Activated naive CD4-positive, alpha-beta T cell treated with anti-CD3 and anti-CD28 coated beads, Interleukin-2, amount 50 U/mL, for 16 hours (primary cell): ENCODE measurements at places on chromosomes 3 and 15.
A peak's percentile ranks its signal among the peaks of the same experiment; 100 is the strongest.

DNA sequence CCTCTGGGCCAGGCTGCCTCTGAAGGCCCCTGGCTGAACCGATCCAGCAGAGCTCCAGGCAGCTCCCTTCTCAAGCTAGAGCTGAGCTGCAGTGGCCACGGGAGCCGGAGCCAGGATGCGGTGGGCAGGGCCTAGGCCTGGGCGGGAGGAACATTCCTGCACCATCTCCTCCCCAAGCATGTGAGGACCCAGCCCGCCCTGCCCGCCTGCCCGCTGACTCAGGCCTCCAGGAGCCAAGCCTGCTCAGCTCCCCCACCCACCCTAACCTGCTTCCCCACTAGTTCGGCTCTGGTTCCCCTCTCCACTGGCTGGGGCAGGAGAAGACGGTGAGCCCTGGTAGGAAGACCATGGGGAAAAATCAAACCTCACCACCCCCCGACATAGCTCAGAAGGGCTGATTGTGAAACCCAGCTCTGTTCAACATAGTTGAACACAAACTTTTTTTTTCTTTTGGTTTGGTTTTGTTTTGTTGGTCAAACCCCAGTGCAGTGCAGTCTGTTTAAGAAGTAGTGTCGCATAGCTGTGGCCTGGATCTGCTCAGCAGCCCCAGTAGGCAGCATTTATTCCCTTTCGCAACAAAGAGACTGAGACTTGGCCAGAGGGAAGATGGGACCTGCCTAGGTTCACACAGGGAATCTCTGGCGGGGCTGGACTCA is 13.5 kb downstream of the SNX33 start:
- DNase-seq: no peak

DNA sequence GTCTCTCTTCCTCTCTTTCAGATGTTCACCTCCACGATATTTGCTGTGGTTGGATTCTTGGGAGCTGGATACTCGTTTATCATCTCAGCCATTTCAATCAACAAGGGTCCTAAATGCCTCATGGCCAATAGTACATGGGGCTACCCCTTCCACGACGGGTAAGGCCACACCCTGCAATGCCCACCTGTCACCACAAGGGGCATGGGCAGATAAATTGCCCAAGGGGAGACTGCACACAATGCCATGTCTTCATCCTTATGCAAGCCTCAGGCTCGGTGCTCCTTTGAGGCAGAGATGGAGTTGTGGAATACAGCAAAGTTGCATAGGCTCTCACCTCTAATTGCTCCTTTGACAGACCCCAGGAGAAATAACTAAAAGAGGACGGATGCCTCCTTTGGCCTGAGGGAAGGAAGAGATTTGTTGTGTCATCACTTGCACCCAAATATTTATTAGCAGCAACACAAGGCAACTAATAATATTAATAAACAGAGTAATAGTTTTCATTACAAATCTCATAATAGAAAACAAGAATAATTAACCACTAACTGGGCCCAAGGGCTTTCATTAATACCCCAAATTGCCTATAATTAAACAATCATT is 13.2 kb downstream of the TM4SF4 start:
- peak; percentile 32 for DNase-seq

DNA sequence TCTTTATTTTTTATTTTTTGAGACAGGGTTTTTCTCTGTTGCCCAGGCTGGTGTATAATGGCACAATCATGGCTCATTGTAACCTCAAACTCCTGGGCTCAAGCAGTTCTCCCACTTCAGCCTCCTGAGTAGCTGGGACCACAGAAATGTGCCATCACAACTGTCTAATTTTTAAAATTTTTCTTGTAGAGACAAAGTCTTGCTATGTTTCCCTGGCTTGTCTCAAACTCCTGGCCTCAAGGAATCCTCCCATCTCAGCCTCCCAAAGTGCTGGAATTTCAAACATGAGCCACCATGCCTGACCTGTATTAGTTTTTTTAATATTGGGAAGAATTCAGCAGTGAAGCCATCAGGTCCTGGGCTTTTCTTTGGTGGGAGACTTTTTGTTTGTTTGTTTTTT is 13.6 kb upstream of the CLDN11 start:
- no peak for DNase-seq

DNA sequence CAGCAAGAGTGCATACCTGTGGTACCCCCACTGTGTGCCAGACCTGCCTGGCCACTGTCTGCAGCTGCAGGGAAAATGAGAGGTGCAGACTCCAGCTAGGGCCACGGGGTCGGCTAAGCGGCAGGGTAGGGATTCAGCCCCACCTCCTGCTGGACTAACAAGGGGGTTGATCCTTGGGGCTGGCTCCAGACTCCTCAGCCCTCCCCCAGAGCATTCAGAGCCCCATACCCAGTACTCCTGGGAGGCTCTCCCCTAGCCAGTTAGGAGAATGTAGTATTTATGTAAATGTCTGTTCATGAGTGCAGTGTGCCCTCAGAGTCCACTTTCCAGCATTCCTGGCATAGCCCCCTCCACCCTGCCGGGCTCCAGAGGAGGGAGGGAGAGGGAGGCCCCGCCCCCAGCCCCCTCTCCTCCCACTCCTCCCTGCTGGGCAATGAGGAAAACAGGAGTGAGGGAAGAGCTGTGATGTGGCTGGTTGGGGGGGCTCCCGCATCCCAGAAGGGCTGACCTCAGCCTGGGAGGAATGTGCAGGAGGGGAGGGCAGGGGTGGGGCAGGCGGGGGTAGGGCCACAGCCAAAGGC is 4.5 kb upstream of the SEMA3B start:
- no peak for DNase-seq

DNA sequence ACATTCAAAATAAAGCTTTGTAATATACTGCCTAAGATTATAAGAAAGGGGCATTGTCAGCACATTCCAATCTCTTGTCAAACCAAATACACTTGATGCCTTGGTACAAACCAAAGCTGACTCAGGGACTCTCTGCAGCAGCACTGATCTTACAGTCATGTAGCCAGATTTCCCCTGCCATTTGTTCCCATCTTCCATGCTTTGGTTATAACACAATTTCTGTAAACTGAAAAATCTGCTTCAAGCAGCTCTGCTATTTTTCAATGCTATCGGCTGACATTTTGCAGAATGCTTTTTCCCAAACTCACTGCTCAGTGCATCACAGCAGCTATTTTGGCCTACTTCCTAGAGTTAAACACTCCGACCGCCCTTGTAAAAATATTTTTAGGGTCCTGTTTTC is 18.2 kb downstream of the PLOD2 start:
- no peak for DNase-seq

GRCh38 chr3:42714171-42714852 is 11.7 kb upstream of the HHATL start:
- DNase-seq: no peak

DNA sequence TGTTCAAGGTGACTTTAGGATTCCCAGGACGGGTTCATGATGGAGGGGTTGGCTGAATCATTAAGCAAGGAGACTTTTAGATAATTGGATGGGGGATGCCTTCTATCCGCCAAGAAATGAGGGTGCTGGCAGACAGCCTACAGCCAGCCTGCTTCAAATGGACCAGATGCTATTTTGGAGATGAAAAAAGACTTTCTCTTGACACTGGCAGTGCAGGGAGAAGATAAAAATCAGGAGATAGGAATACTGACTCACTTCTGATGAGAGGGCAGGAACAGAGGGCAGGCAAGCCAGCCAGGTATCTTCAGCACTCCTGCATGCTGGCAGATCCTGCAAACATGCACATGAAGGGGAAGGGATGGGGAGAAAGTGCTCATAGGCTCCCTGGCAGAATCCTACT is 7.7 kb upstream of the SYN2 start:
- no peak for DNase-seq

DNA sequence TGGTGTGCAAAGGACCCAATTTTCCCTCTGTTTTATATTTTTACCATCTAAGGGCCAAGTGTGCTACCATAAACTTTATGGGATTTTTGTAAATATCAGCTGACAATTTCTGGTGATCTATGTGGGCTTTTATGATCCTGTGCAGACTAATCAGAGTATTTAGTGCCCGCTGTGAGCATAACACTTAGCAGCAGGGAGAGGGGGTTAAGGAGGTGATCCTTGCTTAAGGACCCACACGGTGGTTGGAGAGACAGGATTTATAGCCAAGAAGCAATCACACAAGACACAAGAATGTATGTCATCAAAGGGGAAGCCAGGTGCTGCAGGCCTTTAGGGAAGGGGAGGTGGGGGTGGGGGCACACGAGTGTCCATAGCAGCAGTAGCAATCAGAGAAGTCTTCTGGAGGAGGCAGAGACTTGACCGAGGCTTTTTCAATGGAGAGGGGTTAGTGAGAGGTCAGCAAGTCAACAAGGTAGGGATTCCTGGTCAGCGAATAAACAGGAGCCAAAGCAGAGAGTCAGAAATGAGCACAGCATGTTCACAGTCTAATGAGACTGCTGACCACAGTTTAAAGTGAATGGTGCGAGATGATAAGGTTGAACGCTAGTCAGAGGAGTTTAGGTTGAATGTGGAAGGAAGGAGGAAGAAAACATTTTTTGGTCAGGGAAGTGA is 4.5 kb upstream of the CACNA1D start:
- DNase-seq: no peak

DNA sequence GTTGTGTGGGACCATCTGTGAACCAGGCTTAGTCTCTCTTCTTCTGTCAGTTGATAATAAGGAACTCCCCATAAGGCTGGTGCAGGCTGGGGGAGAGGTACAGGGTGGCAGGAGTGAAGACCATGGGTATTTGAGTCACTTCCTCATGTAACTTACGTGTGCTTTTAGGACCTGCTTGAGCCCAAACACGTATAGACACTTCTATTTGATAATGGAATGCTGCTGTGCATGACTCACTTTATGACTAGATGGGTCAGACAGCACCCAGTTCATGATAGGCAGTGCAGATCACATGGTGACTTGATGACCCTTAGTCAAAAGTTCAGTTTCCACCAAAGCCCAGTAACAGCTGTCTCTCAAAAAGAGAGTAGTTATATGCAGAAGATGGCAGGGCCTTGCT is 490.9 kb downstream of the ZBBX start:
- no peak for DNase-seq

GRCh38 chr3:74531491-74531890 is 83.0 kb downstream of the CNTN3 start:
- DNase-seq: no peak

DNA sequence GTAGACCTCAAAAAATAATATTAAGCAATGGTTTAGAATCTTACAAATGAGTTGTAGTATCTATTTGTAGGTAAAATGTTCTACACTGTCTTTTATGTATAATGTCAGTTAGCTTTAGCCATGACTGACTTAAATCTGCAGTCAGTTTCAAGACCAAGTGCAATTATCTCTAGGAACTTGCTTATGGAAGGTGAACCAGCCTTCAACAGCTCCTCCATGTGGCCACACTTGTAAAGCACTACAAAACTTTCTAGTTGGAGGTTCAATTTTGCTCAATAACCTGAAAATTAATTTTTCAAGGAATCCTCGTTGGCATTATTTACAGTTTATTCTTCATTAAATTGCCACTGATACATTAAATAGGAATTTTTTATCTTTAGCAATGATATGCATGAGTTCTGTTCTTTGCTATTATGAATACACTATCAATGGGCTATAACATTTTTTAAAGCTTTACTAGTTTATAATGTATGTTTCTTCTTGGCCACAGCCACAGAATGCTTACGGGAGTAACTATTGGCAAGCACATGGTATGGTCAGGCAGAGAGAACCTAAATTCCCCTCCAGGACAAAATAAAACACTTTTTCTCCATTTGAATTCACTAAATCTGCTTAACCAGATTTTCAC is 315.3 kb upstream of the UBE2E2 start:
- DNase-seq: no peak

DNA sequence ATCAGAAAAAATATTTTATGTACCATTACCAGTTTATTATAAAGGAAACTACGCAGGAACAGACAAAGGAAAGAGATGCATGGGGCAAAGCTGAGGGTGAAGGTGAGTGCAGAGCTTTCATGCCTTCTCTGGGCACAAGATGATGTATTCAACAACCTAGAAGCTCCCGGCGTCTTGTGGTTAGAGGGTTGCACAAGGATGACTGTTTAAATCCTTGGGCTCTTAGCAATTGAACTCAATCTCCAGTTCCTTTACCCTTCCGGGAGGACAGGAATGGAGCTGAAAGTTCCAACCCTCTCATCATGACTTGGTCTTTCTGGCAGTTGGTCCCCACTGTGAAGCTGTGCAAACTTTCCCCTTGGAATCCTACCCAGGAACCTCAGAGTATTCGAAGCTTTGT is 542.0 kb downstream of the EPHA3 start:
- DNase-seq: no peak

DNA sequence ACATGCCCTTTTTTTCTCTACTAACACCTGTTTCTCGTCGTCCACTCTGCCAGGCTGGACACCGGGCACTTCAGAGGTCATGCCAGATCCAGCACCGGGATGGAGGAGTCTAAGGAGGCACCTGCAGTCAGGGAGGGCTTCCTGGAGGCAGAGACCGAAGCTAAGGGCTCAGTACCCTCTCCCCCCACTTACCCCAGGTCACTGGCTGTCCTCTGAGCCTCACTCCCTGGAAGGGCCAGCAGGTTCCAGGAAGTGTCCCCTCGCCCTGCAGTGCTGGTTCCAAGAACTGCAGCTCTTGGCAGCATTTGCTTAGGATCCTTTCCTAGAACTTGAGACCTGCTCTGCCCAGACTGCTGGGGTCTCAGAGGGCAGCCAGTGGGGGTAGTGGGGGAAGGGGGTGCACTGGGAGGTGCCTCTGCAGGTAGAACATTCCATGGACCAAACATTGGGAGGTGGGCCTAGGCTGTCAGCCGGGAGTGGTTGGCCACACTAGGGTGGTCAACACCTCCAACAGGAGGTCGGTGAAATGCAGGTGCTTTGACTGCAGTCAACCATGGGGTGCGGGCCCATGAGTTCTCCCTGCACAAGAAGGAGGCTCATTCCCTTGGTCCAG is 11.3 kb downstream of the CISH start:
- DNase-seq: no peak

GRCh38 chr3:23806534-23807423 is 1.0 kb downstream of the UBE2E1 start:
- peak; percentile 19 for DNase-seq

- no peak for DNase-seq
Observed at GRCh38 chr3:174440253-174440701, 418.9 kb upstream of the NAALADL2 start.

GRCh38 chr3:108301695-108302404 is 5.5 kb downstream of the HHLA2 start:
- no peak for DNase-seq

GRCh38 chr3:162538491-162538890 is 1041.9 kb downstream of the OTOL1 start:
- DNase-seq: no peak

DNA sequence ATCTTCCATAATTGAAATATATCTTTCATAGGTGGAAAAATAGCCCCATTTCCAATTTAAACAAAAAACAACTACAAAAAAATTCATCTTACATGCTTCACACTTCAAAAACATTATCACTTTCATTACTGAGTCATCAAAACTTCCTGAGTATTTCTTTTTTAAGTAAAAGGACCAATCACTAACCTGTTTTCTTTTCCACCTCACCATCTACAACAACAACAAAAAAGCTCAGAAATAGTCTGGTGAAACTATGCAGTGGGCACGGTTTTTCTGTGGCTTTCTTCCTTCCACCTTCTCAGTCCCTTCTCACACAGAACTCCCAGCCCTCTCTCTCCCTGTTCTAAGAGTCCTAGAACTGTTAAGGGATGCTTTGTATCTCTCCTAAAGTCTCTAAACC is 20.3 kb upstream of the TNIK start:
- no peak for DNase-seq

- DNase-seq: no peak
Observed at GRCh38 chr3:72549761-72550581, 298.3 kb downstream of the SHQ1 start.
